ENCODE measurements at places on chromosomes 2 and 18.

- no peak for DNase-seq
Measured at GRCh38 chr18:21513741-21514140, 86.8 kb downstream of the ESCO1 start.

GRCh38 chr2:28350791-28351285 lies 41.8 kb upstream of the FOSL2 start:
- DNase-seq, result no peak

DNA sequence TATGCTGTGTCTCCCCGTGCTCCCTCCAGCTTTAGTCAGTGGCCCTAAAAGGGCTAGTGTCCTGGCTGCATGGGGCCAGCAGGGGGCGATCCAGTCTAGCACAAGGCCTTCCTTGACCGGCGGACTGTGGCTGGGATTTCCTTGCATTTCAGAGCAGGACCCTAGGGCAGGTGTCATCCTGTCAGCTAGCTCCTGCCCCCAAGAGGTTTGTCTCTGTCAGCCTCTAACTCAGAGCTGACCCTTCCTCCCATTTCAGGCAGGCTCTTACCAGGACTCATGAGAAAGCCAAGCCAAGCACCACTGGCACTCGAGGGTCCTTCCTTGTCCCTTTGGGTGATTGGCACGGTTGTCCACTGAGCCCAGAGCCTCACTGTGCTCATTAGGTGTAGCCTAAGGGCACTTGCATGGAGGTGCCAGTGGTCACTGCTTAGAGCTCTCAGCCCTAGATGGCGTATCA lies 140.3 kb downstream of the RPIA start:
- DNase-seq, result peak; percentile 82

GRCh38 chr2:221465776-221466175 lies 106.3 kb downstream of the EPHA4 start:
- no peak for DNase-seq

- no peak for DNase-seq
Measured at GRCh38 chr2:220347626-220348025, 720.2 kb downstream of the SLC4A3 start.

GRCh38 chr2:172931918-172932520 lies 143.6 kb upstream of the MAP3K20 start:
- peak; percentile 69 for DNase-seq

GRCh38 chr2:119155633-119156032 lies 2.9 kb downstream of the C1QL2 start:
- no peak for DNase-seq

DNA sequence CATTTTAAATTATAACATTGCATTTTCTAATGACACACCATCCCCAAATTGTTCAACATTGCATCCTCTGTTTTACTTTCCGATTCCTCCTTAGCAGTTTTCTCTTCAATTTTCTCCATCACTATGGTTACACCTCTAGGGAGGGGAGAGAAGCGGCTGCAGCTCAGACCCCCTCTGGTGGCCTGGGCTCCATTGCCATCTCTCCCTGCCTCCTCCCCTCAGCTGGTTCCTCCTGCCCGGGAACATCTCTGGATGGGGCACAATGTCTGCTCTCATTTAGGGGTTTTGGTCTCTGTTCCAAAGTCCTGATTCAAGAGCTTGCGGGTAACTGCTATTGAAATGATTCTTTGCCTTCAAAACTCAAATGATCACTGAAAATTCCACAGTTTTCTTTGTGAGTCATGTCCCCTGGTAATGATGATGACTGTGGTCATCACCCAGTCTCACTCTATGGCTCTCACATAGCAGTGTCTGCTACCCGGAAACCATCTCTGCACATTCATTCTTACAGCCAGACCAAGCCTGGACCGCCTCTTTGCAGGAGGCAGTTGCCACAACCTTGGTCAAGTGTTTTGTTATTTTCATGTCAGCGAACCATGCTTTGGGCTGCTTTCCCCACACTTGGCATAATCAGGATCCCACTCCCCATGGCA lies 263.9 kb downstream of the ALPK2 start:
- no peak for DNase-seq

DNA sequence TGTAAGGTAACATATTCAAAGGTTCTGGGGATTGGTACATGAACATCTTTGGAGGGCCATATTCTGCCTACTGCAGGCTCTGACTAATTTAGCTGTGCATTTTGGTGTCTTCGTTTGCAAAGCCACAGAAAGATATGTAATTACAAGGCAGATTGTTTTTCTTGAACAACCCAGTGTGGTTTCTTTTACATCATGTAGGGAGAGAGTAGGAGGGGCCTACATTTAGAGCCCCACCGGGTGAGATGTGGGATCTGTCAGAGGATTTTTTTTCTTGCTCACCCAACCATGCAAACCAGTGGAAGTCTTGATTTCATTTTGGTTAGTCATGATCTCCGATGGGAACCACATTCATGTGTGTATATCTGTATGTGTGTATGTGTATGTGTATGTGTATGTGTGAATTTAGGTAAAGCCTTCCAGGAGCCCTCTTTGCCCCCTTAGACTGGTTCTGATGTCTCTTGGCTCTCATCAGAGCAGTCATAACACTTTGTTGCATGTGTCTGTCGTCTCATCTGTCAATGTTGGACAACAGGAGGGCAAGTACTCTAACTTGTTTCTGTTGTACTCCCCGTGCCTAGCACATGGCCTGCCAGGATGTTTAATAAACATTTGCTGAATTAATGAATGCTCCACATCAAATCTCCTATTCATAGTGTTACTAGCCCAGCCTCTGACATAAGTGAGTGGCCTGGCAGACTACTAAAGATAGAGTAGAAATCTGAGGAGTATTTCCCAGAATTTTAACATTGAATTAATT lies 239.9 kb downstream of the MTX2 start:
- DNase-seq, result no peak

DNA sequence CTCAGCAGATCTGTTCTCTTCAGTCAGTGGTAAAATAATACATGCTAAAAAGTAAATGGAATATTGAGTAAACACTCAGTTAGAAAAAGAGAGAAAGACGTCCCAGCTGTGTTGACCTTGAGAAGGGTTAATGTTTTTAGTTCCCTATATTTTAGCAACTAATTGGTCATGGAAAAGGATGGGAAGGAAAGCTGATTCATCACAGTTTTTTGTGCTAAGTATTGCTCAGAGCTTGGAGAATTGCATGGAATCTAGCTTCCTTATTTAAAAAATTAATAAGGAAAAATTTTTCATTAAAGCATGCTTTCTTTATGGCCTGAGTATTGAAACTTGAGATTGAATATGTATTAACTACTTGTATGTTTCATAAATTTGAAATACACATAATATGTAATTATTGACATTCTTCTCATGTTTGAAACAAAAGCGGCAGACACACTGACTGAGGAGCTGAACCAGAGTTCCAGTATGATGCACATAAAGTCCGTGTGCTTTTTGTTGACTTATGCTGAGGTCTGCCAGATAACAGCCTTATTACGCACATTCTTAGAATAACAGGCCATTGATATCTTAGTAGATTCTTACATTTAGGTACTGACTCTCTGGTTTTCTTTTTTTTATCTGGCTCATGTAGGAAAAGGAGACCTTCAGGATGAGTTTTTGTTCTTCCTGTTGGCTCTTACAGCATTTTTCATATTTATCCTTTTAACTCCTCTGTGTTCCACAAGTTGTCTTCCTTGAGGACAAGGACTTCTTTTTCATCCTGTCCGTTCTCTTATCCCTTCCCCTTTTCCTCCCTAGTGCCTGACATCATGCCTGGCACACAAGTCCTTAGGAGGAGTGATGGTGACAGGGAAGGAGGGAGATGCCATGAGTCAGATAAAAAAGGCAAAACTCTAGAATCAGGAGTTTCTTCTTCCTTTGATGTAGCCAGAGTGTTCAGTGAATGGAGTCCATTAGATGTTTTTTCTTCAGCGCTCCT lies 194.1 kb downstream of the PTPRM start:
- no peak for DNase-seq

DNA sequence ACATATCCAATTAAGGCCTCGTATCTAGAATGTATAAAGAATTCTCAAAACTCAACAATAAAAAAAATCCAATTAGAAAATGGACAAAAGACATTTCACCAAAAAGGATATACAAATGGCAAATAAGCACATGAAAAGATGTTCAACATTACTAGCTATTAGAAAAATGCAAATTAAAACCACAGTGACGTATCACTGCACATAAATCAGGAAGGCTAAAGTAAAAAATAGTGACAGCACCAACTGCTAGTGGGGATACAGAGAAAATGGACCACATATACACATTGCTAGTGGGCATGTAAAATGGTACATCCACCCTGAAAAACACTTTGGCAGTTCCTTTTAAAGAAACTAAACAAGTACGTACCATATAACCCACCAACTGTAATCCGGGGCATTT lies 59.7 kb downstream of the SMAD4 start:
- DNase-seq, result no peak

DNA sequence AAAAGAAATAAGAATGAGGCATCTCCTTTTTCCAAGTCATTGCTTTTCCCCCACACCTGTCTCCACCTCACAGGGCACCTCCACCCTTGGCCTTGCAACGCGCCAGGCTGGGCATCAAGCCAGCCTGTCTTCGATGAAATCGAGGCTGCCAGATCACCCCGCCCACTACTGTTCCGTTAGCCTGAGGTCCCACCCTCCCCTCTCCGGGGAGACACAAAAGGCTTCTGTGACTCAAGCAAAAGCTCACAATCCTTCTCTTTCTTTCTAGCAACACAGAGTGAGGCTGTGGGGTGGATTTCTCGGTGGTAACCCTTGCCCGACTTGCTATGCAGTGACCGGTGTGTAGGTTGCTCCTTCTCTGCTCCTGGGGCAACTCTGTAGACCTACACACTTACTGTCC lies 9.9 kb downstream of the TNP1 start:
- peak; percentile 92 for DNase-seq

GRCh38 chr2:66279024-66279423 lies 155.9 kb upstream of the MEIS1 start:
- DNase-seq, result no peak

- DNase-seq, result no peak
Measured at GRCh38 chr2:202261531-202261930, 4.0 kb upstream of the NOP58 start.

DNA sequence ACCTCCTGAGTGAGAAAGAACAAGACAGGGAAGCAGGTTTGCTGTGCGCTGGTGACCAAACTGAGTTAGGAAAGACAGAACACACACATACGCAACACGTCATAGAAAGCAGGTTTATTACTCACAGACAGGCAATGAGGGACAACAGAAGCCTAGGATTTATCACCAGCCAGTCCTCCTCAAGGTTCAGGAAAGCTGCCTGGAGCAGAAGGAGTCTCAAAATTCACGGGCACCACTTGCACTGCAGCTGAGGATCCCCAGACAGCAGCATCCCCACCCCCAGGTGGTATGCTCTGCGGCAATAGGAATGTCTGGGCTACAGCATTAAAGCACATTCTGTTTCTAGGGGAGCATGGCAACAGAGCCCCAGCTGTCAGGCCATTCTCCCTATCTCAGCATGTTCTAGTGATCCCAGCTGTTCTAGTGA lies 284.4 kb upstream of the RGPD4 start:
- no peak for DNase-seq

- no peak for DNase-seq
Measured at GRCh38 chr2:211085056-211085680, 528.8 kb downstream of the CPS1 start.

GRCh38 chr18:42950732-42951131 lies 164.8 kb downstream of the RIT2 start:
- DNase-seq, result no peak

- no peak for DNase-seq
Measured at GRCh38 chr18:13273800-13274199, 55.2 kb downstream of the LDLRAD4 start.

DNA sequence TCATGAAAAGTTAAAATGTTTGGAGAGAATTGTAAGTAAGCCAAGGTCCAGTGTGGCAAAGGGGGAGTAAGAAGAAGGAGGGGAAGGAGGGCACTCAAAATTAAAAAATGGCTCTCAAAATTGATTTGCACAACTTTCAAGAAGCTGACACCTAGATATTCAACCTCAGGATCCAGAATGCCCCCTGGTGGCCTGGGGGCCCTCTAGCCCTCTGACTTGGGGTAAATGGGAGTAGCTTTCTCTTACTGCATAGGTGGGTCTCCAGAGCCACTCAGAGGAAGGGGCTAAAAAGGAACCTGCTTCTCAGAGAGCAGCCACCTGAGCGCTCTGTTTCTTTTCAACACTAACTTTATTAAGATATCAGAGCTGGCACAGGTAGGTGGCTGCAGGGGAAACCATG lies 968.5 kb downstream of the BCL11A start:
- DNase-seq, result peak; percentile 4

DNA sequence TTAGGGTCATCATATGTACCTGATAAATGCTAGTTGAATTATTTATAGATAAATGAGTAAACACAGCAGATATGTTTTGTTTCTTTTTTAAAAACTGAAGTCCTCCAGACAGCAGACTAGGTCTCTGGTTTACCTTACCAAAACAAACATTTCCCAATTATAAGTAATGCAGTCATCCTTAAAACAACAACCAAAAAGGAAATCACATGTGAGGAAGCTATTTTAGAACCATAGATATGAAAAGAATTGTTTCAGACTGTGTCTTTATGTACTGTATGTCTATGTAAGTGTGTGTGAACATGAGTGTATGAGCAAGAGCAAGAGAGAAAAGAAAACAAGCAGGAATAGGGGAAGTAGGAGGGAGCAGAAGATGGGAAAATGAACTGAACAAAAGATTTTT lies 441.0 kb downstream of the CPS1 start:
- no peak for DNase-seq

DNA sequence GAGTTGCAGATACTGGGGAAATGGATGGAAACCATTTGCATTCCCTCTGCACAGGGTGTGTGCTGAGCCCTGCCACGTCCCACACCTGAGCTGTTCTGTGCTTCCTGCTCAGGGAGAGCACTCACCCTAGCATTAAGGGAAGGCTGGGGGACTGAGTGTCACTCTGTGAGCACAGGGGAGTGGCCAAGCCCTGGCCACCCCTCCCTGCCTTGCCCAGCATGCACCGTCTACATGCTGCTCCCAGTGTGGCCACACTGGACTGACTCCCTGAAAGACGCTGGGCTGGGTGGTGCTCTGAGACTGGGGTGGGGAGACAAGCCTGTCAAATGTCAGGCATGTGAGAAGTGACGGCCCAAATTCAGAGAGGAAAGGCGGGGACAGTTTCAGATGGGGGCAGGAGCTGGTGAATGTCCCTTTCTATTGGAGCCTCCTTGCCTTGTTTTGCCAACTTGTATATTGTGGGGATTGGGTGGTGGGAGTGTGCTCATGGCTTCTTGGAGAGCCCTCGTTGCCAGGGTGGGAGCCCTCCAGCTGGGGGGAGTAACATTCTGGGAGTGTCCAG lies 298.4 kb upstream of the HS6ST1 start:
- DNase-seq, result no peak

GRCh38 chr2:2719015-2719414 lies 387.9 kb upstream of the MYT1L start:
- DNase-seq, result no peak

DNA sequence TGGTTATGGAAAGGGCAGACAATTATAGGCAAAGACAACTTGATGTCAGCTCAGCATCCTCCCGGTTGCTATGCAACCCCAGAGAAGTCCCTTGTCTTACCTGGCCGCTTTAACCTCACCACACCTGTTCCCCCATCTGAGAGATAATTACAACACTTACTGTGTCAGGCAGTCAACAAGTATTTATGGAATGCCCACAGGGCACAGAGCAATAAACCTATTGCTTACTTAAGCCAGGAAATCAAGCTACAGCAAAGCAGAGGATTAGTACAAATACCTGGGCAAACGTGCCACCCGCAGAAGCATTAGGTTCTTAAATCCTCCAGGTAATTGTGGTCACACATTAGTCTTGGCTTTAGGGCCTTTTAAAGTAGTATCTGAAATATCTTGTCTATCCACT lies 320.4 kb upstream of the REV1 start:
- no peak for DNase-seq

GRCh38 chr18:26803643-26804042 lies 61.9 kb downstream of the AQP4 start:
- no peak for DNase-seq

Data from thyroid gland (tissue), 4 donors.